Astrocyte of the cerebellum (primary cell): ENCODE measurements at places on chromosomes 3 and 15.

DNA sequence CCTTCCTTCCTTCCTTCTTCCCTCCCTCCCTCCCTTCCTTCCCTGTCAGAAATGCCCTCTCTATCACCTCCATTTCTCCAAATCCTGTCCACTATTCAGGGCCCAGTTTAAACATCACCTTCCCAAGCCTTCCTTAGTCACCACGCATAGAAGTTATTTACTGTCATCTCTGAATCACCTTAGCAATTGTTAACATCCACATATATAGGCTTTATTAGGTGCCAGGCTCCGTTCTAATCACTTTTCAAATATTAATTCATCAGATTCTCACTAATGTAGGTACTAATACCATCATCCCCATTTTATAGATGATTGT lies 1.1 kb upstream of the MAGEF1 start:
- DNase-seq, result no peak

DNA sequence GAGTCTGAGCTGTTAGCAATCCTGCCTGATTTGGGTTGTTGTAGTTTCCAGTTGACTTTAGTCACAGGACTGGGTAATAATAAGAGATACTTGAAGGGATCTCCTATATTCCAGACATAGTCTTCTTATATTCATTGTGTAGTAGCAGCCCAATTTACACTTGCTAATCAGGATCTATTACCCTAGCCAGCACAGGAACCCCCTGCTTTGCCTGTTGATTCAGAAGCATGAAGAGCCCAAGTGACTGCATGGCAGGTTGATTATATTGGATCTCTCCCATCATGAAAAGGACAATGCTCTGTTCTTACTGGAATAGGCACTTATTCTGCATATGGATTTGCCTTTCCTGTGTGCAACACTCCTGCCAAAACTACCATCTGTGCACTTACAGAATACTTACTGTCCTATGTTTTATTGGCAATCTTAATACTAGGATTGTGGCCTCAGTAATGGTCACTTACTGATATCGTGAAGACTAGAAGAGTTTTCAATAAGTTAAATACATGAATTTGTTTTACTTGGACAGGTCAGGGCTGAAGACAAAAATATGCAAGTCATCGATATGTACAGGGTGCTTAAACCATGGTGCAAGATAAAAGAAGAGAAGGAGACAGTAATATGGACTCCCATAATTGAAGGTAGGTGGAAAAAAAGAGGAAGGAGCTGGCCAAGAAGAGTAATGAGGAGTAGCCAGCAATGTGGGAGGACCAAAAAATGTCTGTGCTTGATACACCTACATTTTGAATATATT lies 304.1 kb downstream of the MCTP2 start:
- no peak for DNase-seq

- no peak for DNase-seq
These were observed 190.3 kb downstream of the MCTP2 start for GRCh38 chr15:94421706-94422105.

GRCh38 chr15:31382713-31383045 lies 56.0 kb downstream of the KLF13 start:
- no peak for DNase-seq

DNA sequence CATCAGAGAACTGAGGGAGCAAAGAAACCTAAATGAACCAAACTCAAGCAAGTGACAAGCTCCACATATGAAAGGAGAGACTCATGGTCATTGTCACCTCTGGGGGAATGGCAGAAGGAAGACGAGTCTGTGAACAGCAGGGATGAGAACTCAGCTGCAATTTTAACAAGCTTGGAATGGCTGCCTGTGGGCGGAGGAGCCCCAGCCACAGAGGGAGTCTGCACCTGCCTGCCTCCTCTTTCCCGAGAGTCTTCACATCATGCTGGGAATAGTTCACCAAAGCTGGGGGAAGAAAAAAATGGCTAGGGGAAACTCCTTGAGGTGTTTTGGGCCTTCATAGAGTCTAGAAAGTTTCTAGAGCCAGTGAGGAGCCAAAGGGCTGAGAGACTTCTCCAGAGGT lies 21.3 kb upstream of the BHLHE40 start:
- no peak for DNase-seq
